Activated CD4-positive, CD25-positive, alpha-beta regulatory T cell treated with anti-CD3 and anti-CD28 coated beads, Interleukin-2, amount 50 U/mL, for 24 hours (primary cell): ENCODE measurements at places on chromosomes 6 and 20.
A peak's percentile ranks its signal among the peaks of the same experiment; 100 is the strongest.

DNA sequence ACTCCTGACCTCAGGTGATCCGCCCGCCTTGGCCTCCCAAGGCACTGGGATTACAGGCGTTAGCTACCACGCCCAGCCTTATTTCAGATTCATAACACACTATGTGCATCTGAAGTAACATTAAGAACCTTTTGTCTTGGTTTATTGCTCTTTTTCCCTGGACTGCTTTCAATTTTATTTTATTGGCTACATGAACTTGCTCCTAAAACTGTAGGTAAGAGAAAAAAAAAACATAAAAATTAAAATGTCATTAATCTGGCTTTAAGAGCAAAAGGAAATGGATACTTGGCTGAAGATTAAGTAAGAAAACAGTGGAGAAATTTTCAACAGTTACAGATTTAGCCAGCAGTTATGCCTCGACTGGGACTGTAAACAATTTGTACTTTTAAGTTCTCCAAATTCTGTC, 62.5 kb downstream of the GJA1 start:
- no peak for ATAC-seq

DNA sequence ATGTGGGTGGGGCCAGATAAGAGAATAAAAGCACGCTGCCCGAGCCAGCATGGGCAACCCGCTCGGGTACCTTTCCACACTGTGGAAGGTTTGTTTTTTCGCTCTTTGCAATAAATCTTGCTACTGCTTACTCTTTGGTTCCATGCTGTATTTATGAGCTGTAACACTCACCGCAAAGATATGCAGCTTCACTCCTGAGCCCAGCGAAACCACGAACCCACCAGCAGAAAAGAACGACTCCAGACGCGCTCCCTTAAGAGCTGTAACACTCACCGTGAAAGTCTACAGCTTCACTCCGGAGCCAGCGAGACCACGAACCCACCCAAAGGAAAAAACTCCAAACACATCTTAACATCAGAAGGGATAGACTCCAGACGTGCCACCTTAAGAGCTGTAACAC, 76.7 kb downstream of the TFAP2A start:
- no peak for ATAC-seq

GRCh38 chr6:157106487-157106886, 216.8 kb downstream of the TMEM242 start:
- ATAC-seq = peak; percentile 54

GRCh38 chr6:151024597-151024996, 159.1 kb downstream of the MTHFD1L start:
- ATAC-seq = no peak
